ENCODE measurements at places on chromosomes 7 and 10. TPM values are rescaled to one million over a fixed set of nuclear protein-coding genes. Genes with fewer than 3 reads are reported as not detected.

GRCh38 chr7:24175603-24176002 is 108.4 kb upstream of the NPY start:
- no peak for DNase-seq

DNA sequence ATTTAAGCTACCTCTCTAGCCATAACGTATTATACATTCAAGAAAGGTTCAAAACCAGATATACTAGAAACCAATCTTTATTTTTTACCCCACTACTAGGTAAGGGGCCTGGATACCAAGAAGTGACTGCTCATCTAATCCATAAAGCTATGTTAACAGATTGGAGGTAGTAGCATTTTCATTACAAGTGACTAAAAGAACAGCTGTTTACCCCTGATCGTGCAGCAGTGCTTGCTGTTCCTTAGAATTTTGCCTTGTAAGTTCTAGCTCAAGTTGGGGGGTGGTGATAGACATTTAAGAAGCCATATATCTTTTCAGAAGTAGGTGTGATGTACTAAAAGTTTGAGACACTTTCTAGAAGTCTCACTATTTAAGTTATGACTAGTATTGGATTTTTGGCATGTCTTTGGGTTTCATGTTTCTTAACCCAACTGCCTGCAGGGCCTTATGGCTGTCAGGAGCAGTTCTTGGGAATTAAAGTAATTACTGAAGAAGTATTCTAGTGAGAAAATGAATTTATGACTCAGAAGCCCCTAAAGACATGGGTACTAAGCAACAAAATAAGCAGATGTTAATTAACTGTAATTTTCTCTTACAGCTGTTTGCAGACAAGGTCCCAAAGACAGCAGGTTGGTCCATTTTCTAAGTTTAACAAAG is 2.3 kb downstream of the PPIA start:
- no peak for DNase-seq

- DNase-seq = no peak
Measured at GRCh38 chr7:1042492-1042833, 1.9 kb upstream of the GPR146 start.

DNA sequence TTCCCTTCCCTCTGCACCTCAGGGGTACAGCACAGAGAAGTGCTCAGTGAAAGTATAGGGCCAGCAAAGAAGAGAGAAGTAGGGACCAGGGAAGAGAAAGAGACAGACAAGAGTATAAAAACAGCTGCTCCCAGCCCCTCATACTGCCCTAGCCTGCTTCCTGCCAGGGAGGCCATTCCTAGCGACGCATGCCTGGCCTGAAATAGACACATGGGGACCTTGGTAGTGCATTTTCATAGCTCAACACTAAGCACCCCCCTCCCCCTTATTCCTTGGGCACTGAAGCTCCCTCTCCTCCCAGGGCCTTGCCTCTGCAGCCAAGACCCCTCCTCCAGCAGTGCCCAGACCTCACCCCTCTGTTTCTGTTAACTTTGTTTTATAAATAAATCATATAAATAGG is 64.7 kb downstream of the ZMIZ1 start:
- DNase-seq = no peak

DNA sequence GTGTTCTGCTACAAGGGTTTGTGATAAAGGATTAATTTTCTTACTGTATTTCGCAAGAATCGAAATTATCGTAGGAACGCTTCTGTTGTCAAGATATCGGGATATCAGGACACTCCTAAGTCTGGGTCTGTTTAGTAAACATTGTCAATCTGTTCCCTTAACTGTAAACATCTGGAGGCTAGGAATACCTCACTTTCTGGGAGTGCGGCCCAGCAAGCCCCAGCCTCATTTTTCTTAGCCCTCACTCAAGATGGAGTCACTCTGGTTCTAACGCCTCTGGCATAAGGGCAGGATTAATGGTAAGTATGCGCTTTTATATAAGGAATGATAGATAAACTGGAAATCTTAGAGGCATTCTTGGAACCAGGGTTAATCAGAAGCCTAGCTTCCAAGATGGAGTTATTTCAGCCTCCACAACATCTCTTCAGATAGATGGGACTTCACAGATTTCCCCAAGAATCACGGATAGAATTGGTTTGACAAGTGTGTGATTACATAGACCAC is 30.1 kb upstream of the CCL24 start:
- no peak for DNase-seq

GRCh38 chr7:79652619-79653018 is 199.2 kb upstream of the MAGI2 start:
- DNase-seq = no peak

DNA sequence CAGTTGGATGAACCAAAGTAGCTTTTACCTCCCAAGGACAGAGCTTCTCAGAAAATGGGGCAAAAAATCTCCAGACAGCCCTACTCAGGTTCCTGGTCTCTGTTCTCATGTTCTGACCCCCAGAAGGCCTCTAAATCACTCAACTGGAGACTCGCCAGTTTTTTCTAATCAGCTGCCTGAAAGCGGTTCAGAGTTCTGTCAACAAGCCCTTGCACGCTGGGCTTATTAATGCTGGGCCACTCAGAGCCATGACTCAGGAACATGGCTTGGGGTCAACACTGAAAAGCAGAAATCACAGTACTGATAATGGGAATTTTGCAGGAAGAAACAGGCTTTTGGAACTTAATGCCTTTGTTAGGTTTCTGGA is 15.3 kb downstream of the ECHDC3 start:
- DNase-seq = no peak

DNA sequence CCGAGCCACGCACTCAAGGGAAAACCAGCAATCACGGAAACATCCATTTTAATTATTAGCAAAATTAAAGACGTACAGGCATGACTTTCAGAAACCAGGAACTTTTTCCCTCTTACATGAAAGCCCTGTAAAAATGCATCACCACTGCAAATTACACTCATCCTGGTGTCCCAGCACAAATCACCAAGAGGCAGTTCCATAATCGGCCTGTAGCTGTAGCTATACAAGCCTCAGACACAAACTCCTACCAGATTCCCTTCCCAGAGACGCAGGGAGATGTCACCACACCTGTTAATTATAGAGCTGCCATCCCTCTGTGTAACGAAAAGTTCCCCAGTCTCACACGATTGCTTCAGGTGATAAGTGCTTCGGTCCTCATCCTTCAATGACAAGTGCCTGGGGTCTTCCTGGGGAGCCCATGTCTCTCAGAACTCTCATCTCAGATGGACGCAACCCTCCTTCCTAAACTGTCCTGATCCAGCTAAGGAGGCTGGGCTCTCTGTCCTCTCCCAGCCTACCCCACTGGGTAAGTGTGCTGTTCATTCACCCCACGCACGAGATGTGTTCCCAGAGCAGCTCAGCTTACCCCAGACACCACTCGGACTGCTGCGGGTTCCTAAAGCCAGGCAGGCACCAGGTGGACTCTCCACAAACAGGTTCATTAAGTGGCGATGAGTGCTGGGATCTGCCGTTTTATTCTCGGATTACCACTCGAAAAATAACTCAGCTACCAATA is 5.9 kb downstream of the FGFR2 start:
- DNase-seq = no peak

DNA sequence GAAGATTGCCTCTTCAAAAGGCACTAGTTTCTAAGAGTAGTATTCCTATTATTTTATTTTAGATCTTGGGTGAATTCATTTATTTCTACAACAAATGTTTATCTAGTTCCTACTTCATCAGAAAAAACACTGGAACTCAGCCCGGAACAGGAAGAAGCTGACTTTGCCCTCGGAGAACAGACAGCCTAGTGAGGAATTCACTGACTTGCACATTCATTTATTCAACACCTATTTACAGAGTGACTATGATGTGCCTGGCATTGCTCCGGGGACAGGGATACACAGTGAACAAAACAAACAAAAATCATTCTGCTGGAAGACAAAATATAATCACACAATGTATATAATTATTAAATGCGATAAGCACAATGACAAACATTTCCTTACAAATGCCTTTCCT is 54.4 kb upstream of the SDK1 start:
- no peak for DNase-seq

Gene SLC16A12
- not detected for polyA plus RNA-seq

Measured in GM12878 (cell line).